ENCODE measurements at places on chromosomes 3 and 15.

GRCh38 chr15:45276831-45277230, 24.8 kb downstream of the SLC28A2 start:
- DNase-seq: no peak

DNA sequence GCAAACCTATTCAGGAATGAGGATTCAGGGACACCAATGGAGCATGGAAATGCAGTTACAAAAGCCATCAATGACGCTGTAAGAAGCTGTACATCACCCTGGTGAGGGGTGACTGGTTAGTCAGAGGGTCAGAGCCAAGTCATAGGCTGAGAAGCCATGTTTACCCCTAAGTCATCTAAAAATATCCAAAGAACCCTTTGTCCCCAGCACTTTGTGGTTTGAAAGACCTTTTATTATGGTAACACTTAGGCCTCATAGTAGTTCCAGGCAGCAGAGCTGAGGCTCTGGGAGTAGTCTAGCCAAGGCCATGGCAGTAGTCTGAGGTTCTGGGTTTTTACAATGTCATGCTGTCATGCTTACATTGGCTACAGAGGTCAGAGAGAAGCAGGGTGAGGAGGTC, 131.2 kb downstream of the CTNNB1 start:
- DNase-seq: no peak

GRCh38 chr15:77185242-77185785, 114.4 kb upstream of the TSPAN3 start:
- no peak for DNase-seq

DNA sequence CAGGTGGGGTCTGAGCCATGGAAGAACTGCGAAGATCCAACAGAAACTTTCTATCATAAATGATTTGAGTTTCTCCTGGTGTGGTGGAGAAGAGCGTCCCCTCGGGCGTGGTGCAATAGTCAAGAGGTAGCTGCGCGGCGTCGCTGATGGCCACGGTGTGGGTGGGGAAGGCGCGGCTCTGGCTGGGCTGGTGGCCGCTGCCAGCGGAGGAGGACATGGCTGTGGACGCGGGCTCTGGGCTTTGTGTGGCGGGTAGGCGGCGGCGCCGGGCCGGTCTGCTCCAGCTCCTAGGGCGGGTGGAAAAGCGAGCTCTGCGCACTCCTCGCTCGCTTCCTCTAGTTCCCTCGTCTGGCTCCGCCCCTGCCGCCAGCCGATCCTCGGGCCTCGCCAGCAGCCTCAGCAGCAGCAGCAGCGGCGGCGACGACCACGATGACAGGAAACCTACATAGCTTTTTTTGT, 5.9 kb downstream of the STARD9 start:
- DNase-seq: peak; percentile 63

DNA sequence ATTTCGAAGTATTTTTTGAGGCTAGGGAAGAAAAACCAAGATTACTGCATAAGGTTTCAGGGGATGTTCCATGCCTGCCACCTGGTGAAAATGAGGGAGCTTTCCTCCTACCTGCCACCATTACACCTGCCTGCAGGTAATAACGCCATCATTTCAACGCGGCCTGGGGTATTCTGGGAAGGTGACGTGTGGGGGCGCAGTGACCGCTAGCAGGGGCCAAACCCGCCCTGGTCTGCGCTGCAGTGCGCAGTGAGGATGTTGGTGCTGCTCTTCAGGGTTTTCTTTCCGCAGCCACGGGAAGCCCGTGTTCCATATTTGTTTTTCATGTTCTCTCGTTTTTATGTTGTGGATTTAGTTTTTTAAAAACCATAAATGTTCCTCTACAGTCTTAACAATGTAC, 37.4 kb upstream of the SNRPN start:
- DNase-seq: no peak

GRCh38 chr3:152626226-152626625, 208.7 kb upstream of the P2RY1 start:
- DNase-seq: no peak

DNA sequence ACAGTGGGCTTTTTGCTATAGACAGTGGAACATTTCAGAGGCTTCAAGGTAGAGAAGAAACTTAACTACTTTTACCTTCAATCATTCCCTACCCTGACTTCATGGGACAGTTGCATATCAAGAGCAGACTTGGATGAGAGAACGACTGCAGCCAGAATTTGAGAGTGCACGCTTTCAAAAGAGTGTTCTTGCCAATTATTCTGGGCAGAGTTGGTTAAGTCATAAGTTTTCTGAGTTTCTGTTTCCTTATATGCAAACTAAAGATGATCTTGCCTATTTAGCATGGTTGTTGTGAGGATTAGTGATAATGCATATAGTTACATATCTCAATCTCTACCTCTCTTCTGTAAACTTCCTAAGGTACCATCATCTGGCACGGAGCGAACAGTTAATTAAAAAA, 7.6 kb downstream of the SLC9A9 start:
- DNase-seq: no peak

- no peak for DNase-seq
These were observed 12.7 kb upstream of the GHRL start for GRCh38 chr3:10305331-10305902.

DNA sequence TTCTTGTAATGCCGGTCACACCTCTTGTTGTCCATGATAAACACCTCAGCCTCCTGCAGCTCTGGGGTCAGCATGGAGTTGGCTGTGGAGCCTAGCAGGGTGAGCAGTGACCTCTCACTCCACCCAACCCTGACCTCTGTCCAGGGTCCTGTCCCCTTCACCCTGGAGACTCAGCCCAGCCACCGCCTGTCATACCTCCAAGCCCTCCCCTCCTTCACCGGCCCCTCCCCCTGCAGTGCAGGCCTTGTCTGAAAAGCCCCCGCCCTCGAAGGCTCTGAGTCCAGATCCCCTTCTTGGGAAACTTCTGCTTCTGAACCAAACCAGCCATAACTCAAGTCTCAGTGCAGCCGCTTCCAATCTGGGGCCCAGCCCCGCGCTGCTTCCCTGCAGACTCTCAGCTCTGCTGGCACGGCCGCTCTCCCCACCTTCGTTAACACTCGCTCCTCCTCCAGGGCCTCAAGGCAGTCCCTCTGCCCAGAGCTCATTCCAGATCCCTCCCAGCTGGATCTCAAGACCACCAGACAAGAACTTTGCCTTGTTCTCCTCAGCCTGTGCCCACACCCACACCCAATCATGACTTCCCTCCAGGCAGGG, 25.4 kb upstream of the PRSS50 start:
- no peak for DNase-seq

DNA sequence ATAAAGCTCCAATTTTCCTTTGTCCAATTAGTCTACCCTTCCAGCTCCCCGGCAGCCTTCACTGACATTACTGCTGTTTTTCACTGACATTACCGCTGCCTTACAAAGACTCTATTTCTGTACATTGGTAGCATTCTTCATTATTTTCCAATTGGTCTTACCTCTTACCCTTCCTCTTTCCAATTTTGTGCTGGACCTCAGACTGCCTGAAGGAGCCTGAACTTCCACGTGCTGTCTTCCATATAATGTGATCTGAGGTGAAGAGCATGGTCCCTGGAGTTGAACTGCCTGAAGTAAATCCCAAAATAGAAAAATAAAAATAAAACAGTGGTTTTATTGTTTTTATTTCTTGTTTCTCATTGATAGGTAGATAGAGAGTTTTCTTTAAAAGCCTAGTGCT, 9.2 kb upstream of the TNIK start:
- no peak for DNase-seq

DNA sequence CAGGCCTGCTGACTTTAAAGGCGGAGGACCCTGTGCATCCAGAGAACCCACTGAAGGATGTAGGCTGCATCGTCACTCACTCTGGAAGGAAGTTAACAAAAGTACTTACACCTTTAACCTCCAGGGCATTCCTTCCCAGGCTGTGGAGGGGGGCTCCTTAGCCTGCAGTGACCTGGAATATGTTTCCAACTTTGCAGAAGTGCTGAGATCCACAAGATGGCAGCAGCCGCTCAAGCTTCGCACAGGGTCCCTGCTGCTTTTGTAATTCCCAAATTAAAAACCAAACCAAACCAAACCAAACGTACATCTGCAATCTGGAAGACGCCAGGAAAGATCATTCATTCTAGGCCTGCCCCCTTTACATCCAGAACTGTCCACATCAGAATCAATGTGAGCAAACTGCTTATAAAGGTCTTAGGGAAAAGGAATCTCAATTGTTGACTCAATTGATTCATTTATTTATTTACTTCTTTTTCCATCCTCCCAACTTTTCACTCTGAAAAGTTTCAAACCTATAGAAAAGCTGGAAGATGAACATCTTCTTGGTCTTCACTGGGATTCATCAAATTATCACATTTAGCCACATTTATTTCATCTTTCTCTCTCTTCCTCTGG, 70.5 kb upstream of the KLHL25 start:
- DNase-seq: peak; percentile 30

DNA sequence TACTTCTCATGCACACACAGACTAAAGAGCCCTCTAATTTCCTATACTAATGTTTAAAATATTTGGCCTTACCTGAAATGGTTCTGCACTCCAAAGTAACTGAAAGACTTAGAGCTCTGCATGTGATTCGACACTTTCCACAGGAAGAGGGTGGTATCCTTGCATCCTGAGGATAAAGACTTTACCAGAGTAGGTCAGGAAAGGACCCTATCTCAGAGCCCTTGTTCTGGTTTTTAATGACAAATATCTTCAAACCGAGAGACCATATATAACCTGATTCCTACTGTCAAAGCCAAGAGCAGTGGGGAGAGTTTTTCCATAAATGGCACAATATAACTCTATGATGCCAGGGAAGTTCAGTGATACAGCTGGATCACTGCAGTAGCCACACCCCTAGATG, at the start of gene GP5:
Gene GP5 (minus strand): TSS at position 101 of the 400 bp plus-strand sequence. CDS start 984 bp downstream, outside the sequence.
- no peak for DNase-seq

GRCh38 chr15:93348711-93349545, 259.9 kb upstream of the RGMA start:
- DNase-seq: no peak

DNA sequence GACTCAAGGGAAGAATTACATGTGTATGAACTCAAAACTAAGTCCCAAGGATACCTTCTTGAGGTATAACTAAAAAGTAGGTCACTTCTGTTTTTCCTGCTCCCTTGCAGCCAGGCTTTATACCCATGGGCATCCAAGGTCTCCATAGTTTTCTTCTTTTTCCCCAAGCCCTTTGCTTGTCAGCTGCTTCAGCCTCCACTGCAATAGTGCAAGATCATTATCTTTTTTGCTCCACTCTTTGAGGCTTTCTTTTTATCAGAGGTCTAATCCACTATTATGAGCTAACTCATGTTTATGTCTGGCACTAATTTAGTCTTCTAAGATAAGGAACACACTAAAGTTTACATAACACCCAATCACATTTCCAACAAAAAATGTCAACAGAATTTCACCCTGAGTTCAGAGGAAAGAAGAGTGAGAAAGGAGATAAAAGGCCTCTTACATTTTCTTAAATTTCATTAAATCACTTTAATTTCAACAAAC, 121.2 kb upstream of the LSAMP start:
- DNase-seq: no peak

DNA sequence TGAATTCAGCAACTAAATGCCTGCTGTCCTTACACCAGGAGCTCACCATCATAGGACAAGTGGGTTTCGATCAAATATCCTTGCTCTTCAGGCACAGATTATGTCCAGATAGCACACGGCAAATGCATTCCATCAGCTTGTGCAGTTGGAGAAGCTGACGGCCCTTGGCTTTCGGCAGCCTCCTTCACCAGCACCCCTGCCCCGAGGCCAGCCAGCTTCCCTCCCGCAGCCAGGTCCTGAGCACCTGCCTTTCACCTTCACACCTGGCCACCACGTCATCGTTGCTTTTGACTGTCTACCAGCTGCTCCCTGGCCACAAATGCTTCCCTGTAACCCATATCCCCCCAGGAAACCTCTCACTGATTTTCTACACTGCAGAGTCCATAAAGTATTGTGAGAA, 355.5 kb downstream of the OCA2 start:
- no peak for DNase-seq

DNA sequence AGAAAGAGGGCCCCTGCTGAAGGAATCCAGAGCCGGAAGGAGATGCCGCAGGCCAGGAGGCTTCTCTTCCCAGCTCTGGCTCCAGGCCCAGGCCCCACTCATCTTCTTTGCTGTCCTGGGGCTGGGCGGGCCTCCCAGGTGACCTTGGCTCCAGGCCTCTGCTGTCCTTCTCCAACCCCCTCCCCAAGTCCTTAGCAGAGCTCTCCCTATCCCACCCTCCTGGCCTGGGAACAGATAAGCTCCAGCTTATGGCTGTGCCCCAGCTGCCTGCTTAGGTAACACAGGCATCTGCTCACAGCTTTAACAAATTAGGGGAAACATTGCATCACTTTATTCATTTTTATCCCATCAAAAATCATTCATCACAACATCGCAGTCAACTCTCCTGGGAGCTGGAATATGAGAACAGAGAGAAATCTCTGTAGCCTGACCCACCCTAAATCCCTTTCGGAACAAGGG, 86.9 kb downstream of the SEMA5B start:
- no peak for DNase-seq

- no peak for DNase-seq
These were observed 11.3 kb downstream of the RYR3 start for GRCh38 chr15:33322091-33322490.

GRCh38 chr15:76753771-76754170, 151.4 kb downstream of the SCAPER start:
- DNase-seq: no peak

GRCh38 chr15:68281008-68281407, 3.5 kb downstream of the FEM1B start:
- DNase-seq: no peak

DNA sequence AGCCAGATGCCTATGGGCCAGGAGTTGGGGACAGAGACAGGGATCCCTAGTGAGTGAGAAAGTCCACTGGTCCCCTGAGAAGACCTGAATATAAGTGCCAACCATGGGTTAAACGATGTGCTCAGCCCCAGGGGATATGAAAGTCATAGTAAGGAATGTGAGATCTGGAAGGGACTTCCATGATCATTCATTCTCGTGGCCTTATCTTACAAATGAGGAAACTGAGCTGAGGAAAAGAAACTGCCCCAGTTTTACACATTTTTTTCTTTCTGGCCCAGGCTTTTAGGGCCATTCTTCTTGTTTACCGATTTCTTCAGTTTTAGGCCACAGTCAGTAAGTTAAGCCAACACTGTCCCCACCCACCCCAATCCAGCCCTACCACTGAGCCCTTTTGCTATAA, 11.1 kb downstream of the CD80 start:
- no peak for DNase-seq

DNA sequence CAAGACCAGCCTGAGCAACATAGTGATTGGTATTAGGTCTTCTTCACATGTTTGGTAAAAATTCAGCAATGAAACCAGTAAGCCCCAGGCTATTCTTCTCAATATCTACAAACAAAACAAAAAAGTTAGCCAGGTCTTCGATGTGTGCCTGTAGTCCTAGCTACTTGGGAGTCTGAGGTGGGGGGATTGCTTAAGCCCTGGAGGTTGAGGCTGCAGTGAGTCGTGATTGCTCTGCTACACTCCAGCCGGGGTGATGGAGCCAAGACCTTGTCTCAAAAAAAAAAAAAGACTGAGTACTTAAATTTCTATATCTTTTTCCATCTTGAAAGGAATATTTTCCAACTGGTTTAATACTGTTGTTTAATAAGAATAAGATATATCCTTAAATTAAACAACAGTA, 106.8 kb downstream of the MBNL1 start:
- no peak for DNase-seq

DNA sequence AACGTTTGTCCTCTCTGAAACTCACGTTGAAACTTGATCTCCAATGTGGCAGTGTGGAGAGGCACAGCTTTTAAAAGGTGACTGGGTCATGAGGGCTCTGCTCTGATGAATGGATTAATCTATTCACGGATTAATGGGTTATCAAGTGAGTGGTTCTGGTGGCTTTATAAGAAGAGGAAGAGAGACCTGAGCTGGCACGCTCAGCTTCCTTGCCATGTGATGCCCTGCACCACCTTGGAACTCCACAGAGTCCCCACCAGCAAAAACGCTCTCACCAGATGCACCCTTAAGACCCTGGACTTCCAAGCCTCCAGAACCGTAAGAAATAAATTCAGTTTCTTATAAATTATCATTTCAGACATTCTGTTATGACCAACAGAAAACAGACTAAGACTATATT, 2.6 kb downstream of the PPP1R2 start:
- no peak for DNase-seq
